ENCODE measurements at places on chromosomes 4 and X.

GRCh38 chr4:98959411-98959810 lies 30.5 kb upstream of the EIF4E start:
- no peak for DNase-seq

GRCh38 chrX:123648028-123648810 lies 84.6 kb downstream of the THOC2 start:
- no peak for DNase-seq

GRCh38 chrX:104135677-104136076 lies 21.1 kb downstream of the SLC25A53 start:
- DNase-seq, result no peak

GRCh38 chr4:86556791-86557415 lies 37.2 kb upstream of the PTPN13 start:
- DNase-seq, result no peak

- DNase-seq, result no peak
These were observed 1100.0 kb upstream of the SLIT2 start for GRCh38 chr4:19151684-19152083.

Data from activated CD4-positive, alpha-beta T cell treated with anti-CD3 and anti-CD28 coated beads, Interleukin-2, Interleukin-4, amounts not matched to agents 100 ng/mL and 50 ng/mL, durations not matched to agents 16 hours and 8 hours (primary cell).